Memory B cell (primary cell): ENCODE measurements at places on chromosomes 1 and 21.

GRCh38 chr1:154819628-154820590 is 50.2 kb downstream of the KCNN3 start:
- H3K4me3 ChIP-seq: no peak overlapping the region
- H3K36me3 ChIP-seq: no peaks in the 10 kb centered on the region
- H3K27ac ChIP-seq: no peak overlapping the region
- peak; percentile 15 for DNase-seq
- H3K4me1 ChIP-seq: peaks cover 7% of the 10 kb centered on the region
- peaks cover 5% of the 10 kb centered on the region for H3K27me3 ChIP-seq

- no peaks in the 10 kb centered on the region for H3K36me3 ChIP-seq
- peaks cover 2% of the 10 kb centered on the region for H3K27me3 ChIP-seq
- no peak for DNase-seq
- no peak overlapping the region for H3K4me3 ChIP-seq
- no peak overlapping the region for H3K27ac ChIP-seq
Observed at GRCh38 chr1:186628910-186629309, 51.3 kb downstream of the PTGS2 start.

GRCh38 chr1:46549697-46550681 is 1.5 kb downstream of the KNCN start:
- H3K27ac ChIP-seq: peak overlapping the region; percentile 89
- H3K27me3 ChIP-seq: peaks cover 30% of the 10 kb centered on the region
- H3K4me1 ChIP-seq: peaks cover 9% of the 10 kb centered on the region
- no peak overlapping the region for H3K4me3 ChIP-seq
- H3K36me3 ChIP-seq: no peaks in the 10 kb centered on the region

- H3K27me3 ChIP-seq: no peaks in the 10 kb centered on the region
- H3K27ac ChIP-seq: no peak overlapping the region
- DNase-seq: no peak
- no peak overlapping the region for H3K4me3 ChIP-seq
Observed at GRCh38 chr1:51622455-51622913, 5.6 kb downstream of the OSBPL9 start.

DNA sequence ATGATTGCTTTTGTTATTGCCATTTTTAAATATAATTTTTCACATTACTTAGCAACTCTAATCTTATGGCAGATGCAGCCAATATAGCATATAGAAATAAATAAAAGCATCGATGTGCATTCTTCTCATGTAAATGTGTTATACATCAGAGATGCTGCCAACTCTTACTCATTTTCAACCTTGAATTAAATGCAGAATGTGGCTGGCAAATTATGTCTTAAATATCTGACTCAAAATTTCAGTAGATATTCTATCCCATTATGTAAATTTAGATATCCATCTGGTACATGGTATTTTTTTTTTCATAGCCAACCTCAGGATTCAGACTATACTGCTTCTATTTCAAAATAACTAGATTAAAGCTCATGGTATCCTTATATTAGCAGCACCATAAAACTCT is 916.7 kb upstream of the TMPRSS15 start:
- H3K27me3 ChIP-seq: no peaks in the 10 kb centered on the region
- no peak overlapping the region for H3K27ac ChIP-seq
- H3K4me1 ChIP-seq: no peaks in the 10 kb centered on the region
- H3K4me3 ChIP-seq: no peak overlapping the region
- no peak for DNase-seq

DNA sequence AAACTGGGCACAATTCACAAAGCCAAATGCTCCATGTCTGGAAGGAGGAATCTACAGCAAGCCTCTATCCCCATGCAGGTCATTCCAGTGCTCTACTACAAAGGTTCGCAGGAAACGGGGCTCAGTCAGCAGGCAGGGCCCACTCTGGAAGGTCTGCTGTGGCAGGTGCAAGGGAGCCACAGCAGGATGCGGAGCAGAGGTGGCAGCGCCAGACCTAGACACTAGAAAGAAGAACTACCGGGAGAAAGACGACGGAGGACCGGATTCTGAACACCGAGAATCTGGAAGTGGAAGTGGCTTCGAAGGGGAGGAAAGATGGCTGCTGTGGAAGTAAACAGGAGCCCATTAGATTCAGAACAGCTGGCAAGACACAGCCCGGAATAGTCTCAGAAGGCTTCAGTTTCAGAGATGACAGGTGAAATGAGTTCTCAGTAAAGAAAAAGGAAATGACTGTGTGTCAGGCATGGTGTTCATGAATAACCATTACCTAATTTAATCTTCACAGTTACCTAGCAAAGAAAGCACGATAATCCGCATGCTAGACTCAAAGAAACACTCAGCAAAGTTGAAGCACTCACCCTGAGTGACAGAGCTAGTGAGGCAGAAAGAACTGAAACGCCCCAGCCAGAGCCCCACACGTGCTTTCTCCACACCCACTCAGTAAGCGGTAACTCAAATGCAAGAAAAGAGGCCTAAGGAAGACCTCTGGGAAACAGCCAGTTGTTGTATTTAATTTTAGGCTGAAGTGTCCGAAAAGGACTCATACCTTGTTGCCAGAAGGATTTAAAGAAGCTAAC is 21.4 kb downstream of the SETD4 start:
- no peak overlapping the region for H3K4me3 ChIP-seq
- H3K36me3 ChIP-seq: peaks cover 35% of the 10 kb centered on the region
- no peak for DNase-seq
- no peaks in the 10 kb centered on the region for H3K4me1 ChIP-seq
- H3K27ac ChIP-seq: no peak overlapping the region

DNA sequence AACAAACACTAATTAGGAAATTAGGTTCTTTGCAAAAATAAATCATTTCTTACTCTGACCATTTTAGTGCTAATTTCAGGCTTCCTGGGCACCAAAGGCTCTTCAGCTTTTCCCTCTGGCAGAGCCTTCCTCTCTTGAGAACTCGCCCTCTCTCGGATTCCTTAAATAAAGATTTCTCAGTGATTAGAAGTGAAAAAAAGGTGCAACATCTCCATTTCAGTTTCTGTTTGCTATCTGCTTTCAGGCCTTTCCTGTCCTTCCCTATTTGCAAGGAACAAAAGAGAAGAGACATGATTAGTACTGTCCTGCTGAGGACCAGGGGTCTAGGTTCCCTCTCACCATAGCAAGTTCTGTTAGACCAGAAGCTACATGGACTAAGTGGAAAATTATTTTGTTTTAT is 27.8 kb upstream of the CACYBP start:
- H3K27ac ChIP-seq: peak overlapping the region; percentile 79
- no peak overlapping the region for H3K4me3 ChIP-seq
- peaks cover 14% of the 10 kb centered on the region for H3K4me1 ChIP-seq
- H3K36me3 ChIP-seq: peaks cover 20% of the 10 kb centered on the region
- no peak for DNase-seq

- peaks cover 3% of the 10 kb centered on the region for H3K4me1 ChIP-seq
- DNase-seq: no peak
- H3K27me3 ChIP-seq: no peaks in the 10 kb centered on the region
- no peak overlapping the region for H3K27ac ChIP-seq
Observed at GRCh38 chr1:112882271-112882744, 73.7 kb downstream of the SLC16A1 start.

DNA sequence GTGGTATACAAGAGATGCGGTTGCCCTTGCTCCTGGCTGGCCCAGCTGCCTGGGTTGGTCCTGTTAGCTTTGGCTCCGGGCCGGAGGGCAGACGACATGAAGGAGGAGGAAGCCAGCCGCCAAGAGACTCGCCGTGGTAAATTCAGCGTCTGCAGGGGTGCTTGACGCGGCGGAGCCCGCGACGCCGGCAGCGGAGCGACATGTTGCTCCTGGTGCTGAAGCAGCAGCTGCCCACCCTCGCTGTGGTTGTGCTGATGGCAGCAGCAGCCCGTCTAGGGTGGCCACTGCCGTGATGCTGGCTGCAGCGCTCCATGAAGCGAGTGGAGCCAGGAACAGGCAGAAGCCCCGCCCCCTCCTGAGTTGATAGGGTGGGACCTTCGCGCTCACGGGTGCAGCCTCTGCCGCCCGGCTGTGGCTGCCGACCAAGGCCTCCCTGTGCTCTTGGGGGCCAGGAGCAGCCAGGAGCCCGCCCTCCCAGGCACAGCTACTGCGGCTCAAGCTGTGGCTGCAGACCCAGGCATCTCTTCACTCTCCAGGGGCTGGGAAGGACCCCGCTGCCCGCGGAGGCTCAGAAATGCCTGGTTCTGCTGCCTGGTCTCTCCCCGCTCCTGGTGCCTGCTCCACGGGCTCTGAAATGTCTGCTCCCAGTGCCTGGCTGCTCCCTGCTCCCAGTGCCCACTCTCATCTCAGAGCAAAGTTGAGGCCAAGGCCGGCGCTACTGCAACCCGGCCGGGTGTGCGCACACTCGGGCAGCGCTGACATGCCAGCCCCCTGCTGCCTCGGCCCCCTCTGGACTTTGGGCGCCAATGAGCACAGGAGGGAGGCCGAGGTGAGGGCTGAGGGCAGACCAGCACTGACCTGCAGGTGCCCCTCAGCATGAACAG is 4.4 kb upstream of the ZNF692 start:
- peak; percentile 57 for DNase-seq
- peak overlapping the region; percentile 91 for H3K4me3 ChIP-seq
- H3K4me1 ChIP-seq: peaks cover 33% of the 10 kb centered on the region
- H3K36me3 ChIP-seq: no peaks in the 10 kb centered on the region
- H3K27me3 ChIP-seq: no peaks in the 10 kb centered on the region
- peak overlapping the region; percentile 68 for H3K27ac ChIP-seq

DNA sequence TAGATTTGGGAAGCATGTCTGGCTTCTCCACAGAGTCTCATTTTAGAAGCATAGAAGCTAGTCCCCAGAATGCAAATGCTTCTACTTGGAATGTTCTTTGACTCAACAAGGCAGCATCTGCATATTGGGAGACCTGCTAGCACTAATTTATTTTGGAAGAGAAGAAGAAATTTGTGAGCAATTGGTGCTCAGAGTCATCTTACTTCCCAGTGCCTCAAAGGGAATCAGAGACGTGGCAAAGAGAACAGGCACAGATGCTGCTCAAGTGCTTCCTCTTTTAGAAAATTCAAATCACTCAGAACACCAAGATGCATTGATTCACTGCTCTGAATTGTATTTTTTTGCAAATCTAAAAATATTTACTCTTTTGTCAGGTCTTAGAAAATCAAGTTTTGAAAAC is 255.7 kb downstream of the BRINP2 start:
- no peak overlapping the region for H3K27ac ChIP-seq
- no peaks in the 10 kb centered on the region for H3K27me3 ChIP-seq
- no peak for DNase-seq
- H3K4me1 ChIP-seq: no peaks in the 10 kb centered on the region
- no peak overlapping the region for H3K4me3 ChIP-seq

- peaks cover 43% of the 10 kb centered on the region for H3K36me3 ChIP-seq
- DNase-seq: no peak
- H3K27me3 ChIP-seq: no peaks in the 10 kb centered on the region
- H3K4me1 ChIP-seq: peaks cover 17% of the 10 kb centered on the region
Observed at GRCh38 chr1:64875606-64876005, 90.7 kb downstream of the JAK1 start.

GRCh38 chr1:209576392-209577197 is 6.9 kb upstream of the CAMK1G start:
- H3K4me3 ChIP-seq: no peak overlapping the region
- no peaks in the 10 kb centered on the region for H3K36me3 ChIP-seq
- peaks cover 6% of the 10 kb centered on the region for H3K27me3 ChIP-seq
- no peak overlapping the region for H3K27ac ChIP-seq
- DNase-seq: peak; percentile 37

GRCh38 chr1:56070601-56071000 is 508.8 kb downstream of the PLPP3 start:
- H3K4me1 ChIP-seq: no peaks in the 10 kb centered on the region
- no peak overlapping the region for H3K27ac ChIP-seq
- H3K36me3 ChIP-seq: no peaks in the 10 kb centered on the region
- no peak overlapping the region for H3K4me3 ChIP-seq

- no peaks in the 10 kb centered on the region for H3K36me3 ChIP-seq
- no peaks in the 10 kb centered on the region for H3K4me1 ChIP-seq
- DNase-seq: no peak
- H3K27ac ChIP-seq: no peak overlapping the region
- H3K27me3 ChIP-seq: peaks cover 7% of the 10 kb centered on the region
Observed at GRCh38 chr1:228955691-228956090, 220.4 kb downstream of the RHOU start.

DNA sequence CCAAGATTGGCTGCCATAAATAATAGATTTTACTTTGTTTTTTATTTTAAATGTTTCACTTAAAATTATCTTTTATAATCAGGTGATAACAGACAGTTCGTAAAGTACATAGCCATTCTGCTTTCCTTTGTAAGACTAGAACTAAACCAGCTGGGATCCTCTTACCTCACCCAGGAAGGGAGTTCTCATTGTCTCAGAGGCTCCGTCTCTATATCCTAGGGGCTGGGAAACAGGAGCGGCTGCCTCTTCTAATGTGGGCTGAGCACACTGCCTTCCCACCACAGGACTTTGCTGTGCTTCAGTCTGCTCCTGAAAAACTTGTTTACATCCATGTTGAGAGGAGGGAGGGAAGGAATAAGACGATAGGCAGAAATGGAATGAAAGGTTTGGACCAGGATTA is 45.6 kb upstream of the PGD start:
- no peaks in the 10 kb centered on the region for H3K27me3 ChIP-seq
- no peak overlapping the region for H3K27ac ChIP-seq
- H3K4me1 ChIP-seq: no peaks in the 10 kb centered on the region
- H3K4me3 ChIP-seq: no peak overlapping the region

DNA sequence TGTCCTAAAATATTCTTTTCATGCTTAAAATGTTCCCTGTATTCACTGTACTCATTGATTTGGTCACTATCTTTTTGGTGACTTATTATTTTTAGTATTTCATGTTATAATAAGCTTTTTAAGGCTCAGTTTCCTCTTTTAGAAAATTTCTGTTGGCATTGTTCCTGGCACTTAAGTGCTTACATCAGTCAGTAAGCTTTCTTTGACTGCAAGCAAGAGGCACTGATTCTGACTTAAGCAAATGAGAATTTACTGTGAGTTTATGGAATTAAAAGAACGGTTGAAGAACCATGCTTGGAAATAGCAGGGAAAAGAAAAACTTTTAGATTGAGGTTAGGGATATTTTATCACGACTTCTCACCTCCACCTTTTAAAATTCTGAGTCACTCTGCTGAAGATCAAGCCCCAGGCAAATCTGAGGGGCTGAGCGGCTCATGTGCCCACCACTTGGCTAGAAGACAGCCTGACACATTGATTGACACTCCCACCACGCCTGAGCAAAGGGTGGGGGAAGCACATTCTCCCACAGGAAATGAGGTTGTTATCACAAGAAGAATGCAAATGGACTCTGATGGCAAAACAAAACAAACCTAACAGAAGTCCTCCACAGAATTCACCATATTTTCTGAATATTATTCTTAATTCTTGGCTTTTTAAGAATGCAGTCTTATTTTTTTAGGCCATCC is 102.8 kb downstream of the KCTD3 start:
- H3K36me3 ChIP-seq: no peaks in the 10 kb centered on the region
- no peak overlapping the region for H3K4me3 ChIP-seq
- no peak overlapping the region for H3K27ac ChIP-seq

- H3K36me3 ChIP-seq: no peaks in the 10 kb centered on the region
- no peak overlapping the region for H3K4me3 ChIP-seq
- no peaks in the 10 kb centered on the region for H3K27me3 ChIP-seq
- no peak overlapping the region for H3K27ac ChIP-seq
- DNase-seq: no peak
Observed at GRCh38 chr1:244318512-244318911, 133.2 kb downstream of the ADSS2 start.

- no peak overlapping the region for H3K27ac ChIP-seq
- no peaks in the 10 kb centered on the region for H3K27me3 ChIP-seq
- no peaks in the 10 kb centered on the region for H3K36me3 ChIP-seq
- peaks cover 2% of the 10 kb centered on the region for H3K4me1 ChIP-seq
Observed at GRCh38 chr1:93758842-93759515, 77.3 kb upstream of the BCAR3 start.
